ENCODE measurements at places on chromosomes 7 and 10.
A peak's percentile ranks its signal among the peaks of the same experiment; 100 is the strongest.

GRCh38 chr10:88071879-88072278, 208.5 kb downstream of the PTEN start:
- DNase-seq = no peak

DNA sequence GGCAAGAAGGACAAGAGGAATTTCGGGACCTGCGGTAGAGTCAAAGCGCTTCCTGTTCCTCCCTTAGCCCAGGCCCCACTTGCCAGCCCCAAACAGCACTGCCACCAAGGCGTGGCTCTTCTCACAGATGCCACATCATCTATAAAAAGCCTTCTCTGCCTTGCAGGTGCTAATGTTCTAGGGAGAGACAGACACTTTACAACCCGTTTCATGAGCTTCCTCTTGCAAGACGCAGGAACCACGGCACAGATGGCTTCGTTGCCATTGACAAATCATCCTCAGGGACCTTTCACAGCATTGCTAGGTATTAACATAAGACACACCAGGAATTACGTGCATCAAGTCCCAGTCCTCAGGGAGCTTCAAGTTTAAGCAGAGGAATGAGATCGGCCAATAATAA, 180.9 kb downstream of the JCAD start:
- no peak for DNase-seq

- DNase-seq = no peak
Observed at GRCh38 chr10:80372675-80373074, 16.1 kb downstream of the DYDC2 start.

- DNase-seq = no peak
Observed at GRCh38 chr7:1401011-1401410, 58.3 kb downstream of the MICALL2 start.

DNA sequence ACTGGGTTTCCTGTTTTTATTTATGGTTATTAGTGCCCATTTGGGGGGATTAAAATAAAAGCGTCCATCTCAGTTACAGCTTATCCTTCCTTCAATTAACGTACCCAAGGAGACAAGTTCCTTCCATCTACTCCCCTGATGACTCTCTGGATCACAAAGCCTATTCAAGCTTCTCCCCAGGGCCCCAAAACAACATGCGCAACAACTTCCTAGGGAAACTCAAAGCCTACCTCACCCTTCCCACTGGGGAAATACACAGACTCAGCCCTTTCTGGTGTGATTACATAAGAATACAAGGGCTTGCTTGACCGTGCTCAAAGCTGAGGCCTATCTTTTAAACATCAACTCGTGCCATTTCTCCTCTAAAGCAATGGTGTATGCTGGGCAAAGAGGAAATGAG, 112.4 kb downstream of the CDK6 start:
- DNase-seq = no peak

- no peak for DNase-seq
Observed at GRCh38 chr10:122974543-122975064, 5.6 kb upstream of the PSTK start.

GRCh38 chr7:47449810-47450590, 131.9 kb downstream of the TNS3 start:
- no peak for DNase-seq

DNA sequence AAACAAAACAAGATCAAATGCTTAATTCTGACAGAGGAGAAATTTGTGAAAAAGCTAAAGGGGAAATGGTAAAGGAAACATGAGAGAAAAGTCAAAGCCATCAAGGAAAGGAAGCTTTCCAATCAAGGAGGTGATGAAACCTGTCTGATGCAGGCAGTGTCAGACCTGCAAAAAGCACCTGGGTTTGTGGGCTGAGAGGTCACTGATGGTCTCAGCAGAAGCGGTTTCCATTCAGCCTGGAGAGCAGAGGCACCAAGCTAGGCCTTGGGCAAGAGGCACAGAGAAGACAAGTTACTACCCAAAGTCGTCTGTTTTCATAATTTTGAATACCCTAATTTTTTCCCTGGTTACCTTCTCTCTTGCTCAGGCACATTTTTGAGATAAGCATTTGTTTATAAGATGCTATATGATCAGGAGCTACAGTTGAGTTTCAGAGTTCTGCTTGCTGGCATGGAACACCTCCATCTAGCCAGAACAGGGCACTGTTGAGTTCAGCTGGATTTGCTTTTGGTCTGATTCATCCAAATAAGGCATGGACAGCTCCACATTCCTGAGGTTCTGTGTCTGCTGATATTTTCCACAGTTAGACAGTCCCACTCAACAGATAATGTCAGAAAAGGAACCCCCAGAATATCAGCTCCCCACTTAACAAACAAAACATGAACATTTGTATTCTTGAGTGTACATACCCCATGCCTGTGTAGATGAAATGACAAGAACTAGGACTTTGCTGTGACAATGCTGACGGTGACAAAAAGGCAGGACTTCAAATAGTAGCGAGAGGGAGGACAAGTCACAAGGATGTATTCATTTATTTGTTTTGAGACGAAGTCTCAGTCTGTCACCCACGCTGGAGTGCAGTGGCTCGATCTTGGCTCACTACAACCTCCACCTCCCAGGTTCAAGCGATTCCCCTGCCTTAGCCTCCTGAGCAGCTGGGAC, 4.9 kb upstream of the PPIA start:
- DNase-seq = no peak

DNA sequence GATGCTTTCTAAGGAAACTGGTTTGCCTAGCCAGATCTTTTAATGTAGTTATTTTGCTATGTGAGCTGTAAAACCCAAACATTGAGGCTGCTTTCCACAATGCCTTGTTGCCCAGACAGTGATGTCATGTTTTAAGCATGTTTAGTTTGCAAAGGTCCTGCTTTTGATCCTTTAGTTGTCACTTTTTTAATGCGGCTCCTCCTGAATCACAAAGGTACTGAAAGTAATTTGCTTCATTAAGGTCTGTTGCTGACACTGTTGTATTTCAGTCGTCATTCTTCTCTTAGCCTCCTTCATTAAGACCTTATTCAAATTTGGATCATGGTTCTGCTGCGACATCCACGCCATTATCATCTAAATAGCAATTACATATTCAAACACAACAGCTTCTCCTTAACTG, 10.6 kb downstream of the RPA3 start:
- DNase-seq = no peak

DNA sequence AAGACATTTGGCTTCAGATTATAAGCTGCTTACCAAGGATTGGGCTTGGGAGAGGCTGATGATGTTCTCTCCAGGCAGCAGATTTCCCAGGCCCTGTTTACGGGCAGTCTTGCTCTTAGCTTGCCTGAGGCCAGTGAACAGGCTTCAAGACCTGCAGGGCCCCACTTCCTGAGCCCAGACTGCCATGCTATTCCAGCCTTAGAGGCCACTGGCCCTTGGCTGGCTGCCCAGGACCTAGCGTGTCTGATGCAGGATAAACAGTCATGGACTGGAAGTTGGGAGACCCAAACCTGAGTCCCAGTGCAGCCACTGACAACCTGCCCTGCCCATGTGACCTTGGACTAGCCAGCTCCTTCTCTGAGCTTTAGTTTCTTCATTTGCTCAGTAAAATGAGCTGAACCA, 2.9 kb downstream of the PRXL2A start:
- no peak for DNase-seq

GRCh38 chr7:128939075-128939860, 1.5 kb downstream of the IRF5 start:
- no peak for DNase-seq

DNA sequence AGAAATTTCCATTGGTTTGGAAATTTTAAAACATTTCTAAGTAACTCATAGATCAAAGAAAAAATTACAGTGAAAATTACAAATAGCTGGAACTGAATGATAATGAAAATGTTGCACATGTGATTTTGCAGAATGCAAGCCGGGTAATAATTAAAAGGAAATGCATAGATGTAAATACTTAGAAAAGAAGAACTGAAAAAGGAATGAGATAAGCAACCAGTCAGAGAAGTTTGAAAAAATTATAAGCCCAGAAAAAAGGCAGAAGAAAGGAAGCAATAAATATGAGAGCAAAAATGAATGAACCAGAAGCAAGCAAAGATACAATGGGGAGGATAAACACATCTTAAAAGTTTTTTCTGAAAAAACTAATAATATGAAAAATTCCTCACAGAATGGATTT, 3.2 kb upstream of the TMEM273 start:
- DNase-seq = no peak

- DNase-seq = no peak
Observed at GRCh38 chr10:11683529-11684320, 58.5 kb upstream of the ECHDC3 start.

GRCh38 chr7:134593530-134594392, 44.9 kb downstream of the AKR1B15 start:
- DNase-seq = no peak

- DNase-seq = no peak
Observed at GRCh38 chr7:70457883-70458680, 673.9 kb upstream of the GALNT17 start.

GRCh38 chr10:93977442-93977841, 16.3 kb upstream of the PLCE1 start:
- DNase-seq = no peak

GRCh38 chr7:74417419-74417971, 36.2 kb upstream of the GTF2IRD1 start:
- DNase-seq = peak; percentile 39

DNA sequence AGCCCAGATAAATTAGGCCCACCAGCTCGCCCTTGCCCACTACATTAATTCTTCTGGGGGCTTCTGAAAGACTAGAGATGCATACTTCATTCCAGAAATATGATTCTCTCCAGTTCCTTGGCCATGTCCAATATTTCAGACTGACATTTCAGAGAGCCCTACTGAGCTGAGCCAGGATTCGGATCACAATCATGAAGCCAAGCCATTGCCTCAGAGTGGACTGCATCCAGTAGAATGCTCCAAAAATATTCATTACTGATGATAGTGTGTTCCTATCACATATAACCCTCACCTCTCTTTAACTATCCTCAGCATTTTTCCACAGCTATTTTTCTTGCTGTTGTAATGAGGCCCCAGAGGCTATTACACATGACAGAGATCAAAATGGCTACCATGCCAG, 38.7 kb downstream of the ARMH3 start:
- DNase-seq = no peak

DNA sequence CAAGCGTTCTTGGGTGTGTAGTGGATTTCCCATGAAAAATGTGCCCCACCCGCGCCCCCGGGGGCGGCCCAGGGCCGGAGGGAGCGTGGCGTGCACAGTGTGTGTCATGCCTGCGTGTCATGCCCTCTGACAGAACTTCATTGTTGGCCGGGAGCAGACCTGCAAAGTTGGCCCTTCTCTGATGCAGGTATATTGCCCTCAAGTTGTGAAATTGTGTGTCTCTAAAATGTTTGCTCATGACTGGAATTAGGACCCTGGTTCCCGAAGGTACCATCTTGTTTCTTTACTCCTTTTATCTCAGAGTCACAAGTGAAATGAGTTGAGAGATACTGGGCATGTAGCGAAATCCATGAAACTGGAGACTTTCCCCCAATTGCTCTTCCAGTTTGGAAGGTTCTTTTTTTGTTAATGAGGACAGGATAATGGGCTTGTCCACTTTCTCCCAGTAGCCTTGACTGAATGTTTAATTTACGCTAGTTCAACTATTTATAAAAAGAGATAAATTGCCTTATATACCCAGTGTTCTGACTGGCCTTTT, 26.2 kb downstream of the ADK start:
- DNase-seq = peak; percentile 33

DNA sequence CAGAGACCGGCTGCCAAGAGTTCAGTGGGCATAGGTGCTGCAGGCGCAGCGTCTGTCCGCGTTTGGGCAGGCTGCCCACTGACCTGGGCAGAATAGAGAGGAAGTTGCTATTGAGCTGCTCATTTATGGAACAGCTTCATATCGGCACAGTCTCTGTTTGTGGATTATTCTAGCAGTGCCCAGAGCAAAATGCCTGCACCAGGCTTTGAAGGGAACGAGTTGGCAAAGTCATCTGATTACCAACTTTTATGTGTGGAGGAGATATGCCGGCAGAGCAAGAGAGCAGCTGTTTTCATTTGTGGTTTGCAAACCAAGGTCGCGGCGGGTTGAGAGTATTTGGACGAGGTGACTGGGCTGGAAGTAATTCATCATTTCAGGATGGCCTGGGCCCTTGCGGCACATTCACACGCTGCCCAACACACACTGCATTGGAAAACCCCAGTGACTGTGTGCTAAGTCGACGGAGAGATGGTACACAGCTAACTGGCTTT, 228.5 kb downstream of the TCERG1L start:
- no peak for DNase-seq

GRCh38 chr7:24463474-24463873, 109.8 kb upstream of the PALS2 start:
- DNase-seq = no peak

- no peak for DNase-seq
Observed at GRCh38 chr7:44100458-44101302, 3.5 kb upstream of the AEBP1 start.

GRCh38 chr10:103448746-103449145, 3.4 kb downstream of the CALHM2 start:
- no peak for DNase-seq

DNA sequence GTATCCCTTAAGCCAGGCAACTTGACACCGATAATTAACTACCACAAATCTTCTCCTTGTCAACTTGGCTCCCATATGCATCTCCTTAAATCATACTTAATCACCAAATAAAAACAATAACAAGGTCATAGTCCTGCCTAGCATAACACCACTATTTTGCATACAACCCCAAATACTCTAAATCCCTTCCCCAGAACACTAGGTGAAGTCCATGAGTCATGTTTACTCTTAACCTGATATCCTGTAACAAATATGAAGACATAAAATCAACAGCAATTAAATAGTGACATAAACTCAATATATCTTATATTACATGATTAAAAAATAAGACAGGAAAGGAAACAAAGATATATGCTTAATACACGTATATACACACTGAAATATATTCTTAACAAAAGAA, 362.0 kb downstream of the ETV1 start:
- DNase-seq = no peak

DNA sequence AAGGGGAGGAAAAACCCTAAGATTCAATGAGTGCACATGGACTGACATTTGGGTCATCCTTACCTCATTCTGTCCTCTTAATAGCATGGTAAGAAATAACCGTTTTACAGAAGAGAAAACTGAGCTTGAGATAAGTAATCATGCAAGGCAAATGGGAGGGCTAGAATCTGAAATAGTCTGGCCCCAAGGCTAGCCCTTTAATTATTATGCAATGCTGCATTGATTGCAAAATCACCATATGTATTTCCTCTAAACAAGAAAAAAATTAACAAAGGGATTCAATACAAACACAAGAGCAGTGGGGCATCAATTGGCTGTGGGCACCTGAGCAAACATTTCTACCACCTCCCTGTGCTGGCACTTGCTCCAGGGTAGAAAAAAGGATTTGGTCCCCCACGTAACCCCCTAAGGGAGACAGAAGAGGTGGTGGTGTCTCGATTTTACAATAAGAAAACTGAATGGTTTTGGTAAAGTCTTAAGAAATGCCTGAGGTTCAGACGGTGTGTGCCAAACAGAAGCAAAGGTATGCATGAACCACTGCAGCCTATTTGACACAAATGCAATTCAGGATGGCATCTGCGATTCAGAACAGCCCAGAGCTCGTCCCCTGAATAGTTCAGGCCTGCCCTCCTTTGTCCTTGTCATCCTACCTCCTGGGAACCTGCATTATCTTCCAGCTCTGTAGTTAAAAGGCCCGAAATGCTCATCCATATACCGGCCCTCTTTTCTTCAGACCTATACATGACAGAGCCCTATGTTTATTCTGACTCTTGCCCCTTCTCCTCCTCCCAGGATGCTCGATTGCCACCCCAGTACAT, 23.6 kb downstream of the PIP4K2A start:
- no peak for DNase-seq
